Fibroblast of upper back skin (primary cell): ENCODE measurements at places on chromosomes 16 and 17.

DNA sequence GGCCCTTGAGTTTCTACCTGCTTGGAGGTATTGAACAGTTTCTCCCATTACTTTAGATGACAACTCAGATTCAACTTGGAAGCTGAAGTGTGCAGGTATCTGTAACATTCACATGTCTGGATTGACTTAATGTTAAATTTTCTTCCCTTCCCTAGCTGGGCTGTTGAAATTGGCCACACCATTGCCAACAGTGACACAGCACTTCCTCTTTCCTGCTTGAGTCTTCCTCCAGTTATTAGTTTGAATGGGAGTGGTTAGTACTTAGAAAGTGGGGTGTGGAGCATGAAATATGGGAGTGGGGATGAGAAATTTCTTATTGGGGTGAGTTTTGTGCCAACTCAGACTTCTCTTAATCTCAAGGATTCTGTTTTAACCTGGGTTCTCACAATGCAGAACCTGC, 454.9 kb downstream of the KCNJ2 start:
- no peak for DNase-seq

DNA sequence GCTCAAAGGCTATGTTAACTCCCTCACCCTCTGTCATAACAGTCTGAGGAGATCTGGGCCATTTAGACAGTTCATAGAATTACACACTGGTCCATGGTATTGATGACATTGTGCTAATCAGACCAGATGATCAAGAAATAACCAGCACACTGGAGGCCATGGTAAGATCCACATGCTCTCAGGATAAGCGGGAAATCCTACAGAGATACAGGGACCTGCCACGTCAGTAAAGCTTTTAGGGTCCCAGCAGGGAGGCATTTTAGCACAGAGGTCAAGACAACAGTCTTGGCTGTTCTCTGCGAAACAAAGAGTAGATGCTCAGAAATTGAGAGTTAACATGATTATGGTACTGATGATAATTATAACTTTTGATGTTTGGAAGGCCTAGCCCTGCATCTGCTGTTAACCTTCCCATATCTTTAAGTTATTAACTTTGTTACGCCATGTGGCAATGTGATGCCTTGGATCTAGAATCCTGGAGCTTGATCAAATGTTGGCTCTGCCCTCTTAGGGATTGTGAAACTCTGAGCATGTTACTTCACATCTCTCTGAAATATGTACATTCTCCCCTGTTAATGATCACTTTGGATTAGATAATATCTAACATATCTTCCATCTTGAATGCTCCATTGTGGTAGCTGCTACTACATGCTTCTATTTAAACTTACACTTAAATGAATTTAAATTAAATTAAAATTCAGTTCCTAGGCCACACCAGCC, 172.0 kb upstream of the SOX9 start:
- DNase-seq: no peak

DNA sequence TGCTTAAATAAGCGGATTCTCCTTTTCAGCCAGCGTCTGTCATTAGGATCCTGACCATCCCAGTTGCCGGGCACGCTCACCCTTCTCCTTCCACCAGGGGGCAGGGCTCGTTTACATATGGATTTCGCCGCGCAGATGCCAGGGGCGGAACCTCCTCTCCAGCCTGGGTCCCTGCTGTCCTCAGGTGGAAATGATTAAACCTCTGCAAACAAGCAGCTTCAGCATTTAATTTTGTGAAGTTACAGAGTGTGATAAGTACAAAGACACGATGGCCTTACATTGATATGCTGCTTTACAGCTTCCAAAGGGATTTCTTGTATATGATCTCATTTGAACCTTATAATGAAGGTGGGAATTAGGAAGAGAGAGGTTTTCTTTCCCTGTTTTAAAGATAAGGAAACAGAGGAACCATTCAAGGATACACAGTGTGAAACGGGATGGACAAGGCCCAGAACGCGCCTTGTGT, 3.9 kb upstream of the KRT28 start:
- DNase-seq: peak; percentile 66

DNA sequence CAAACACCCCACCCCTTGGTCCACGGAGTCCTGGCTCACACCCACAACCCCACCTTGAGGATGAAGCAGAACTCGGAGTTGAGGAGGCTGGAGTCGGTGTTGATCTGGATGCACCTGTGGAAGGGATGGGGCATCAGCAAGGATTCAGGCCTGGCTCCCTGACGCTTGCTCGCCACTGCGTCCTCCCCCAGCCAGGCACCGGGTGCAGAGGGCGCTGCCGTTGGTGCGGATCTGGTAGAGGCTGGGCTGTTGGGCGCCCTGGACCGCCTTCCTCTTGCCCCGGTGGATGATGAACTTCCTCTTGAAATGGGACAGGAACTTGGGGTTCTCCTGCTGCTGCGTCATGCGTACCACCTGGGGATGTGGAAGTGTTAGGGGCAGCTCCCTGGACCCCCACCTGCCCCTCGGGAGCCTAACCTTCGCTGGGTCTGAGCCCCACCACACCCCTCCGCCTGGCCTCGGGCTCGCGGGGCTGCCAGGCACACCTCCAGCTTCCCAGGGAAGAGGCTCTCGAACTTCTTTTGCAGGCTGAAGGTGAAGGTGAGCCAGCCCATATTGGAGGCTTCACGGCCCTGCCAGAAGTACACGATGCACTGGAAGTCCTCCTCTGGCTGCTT, 12.3 kb downstream of the FLII start:
- DNase-seq: no peak

GRCh38 chr16:71431176-71431575, 10.7 kb downstream of the TLE7 start:
- no peak for DNase-seq

DNA sequence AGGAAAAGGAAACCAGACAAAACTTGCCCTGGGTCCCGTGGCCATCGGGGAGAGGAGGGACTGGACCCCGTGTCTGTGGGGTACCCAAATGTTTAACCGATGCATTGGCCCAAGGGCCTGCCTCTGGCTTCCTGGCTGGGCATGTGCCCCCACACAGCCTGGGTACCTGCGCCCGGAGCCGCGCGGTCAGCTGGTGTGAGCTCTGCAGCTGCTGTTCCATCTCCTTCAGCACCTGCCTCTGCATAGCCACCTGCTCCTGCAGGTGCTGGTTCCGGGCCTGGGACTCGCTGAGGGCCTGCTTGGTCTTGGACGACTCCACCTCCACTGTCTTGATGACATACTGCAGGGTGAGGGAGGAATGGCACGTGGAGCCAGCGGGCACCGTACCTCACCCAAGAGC, 31.9 kb downstream of the KIFC3 start:
- DNase-seq: no peak

- DNase-seq: peak; percentile 59
These were observed 1576.8 kb downstream of the CDH8 start for GRCh38 chr16:60459463-60459862.

DNA sequence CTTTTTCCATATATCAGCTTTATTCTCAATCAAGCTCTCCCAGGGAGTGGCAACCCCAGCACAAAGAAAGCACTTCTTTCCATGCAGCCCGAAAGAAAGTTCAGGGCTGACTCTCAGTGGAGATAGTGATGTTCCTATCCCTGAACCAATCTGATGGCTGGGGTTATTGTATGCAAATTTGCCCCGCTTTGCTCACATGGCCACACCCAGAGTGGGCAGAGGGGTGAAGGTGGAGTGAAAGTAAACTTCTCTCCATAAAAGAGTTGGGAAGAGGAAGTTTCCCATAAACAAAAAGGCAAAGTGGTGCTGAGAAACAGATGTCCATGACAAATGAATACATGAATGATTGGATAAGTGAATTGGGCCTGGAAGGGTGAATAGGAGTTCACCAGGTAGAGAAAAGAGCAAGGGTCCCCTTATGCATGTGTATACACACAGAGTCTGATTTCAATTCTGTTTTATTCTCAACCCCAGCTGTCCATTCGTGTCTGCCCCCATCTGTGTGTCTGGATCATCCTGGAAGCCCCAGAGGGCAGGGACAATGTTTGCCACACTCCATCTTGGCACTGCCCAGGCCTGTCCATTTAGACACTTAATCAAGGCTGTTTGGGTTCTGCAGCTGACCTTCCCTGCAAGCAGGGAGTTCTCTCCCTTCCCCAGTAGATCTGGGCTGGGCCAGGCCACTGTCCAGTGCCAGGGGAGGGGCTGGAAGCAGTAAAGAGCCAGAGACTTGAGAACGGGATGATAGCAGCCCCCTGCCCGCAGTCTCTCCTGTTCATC, 14.1 kb upstream of the NGFR start:
- DNase-seq: no peak

DNA sequence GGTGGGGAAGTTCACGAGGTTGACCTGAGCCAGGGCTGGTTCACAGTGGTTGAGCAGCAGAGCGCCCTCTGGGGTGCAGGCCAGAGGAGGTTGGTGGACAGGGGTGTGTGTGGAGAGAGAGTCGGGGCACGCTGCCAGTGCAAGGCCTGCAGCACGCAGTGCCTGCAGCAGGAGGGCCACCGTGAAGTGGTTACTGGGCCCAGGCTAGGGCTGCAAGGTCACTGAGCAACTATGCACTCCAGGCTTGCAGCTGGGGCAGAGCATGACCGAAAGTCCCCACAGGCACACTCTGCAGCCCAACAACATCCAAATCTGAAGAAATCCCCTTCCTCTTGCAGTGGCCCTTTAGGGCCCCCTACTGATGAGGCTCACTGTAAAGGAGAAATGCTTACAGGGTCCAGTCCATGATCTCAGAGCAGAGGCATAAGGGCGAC, 89.1 kb upstream of the NOL11 start:
- DNase-seq: no peak

- DNase-seq: peak; percentile 62
These were observed 29.0 kb downstream of the PIMREG start for GRCh38 chr17:6473128-6473767.

DNA sequence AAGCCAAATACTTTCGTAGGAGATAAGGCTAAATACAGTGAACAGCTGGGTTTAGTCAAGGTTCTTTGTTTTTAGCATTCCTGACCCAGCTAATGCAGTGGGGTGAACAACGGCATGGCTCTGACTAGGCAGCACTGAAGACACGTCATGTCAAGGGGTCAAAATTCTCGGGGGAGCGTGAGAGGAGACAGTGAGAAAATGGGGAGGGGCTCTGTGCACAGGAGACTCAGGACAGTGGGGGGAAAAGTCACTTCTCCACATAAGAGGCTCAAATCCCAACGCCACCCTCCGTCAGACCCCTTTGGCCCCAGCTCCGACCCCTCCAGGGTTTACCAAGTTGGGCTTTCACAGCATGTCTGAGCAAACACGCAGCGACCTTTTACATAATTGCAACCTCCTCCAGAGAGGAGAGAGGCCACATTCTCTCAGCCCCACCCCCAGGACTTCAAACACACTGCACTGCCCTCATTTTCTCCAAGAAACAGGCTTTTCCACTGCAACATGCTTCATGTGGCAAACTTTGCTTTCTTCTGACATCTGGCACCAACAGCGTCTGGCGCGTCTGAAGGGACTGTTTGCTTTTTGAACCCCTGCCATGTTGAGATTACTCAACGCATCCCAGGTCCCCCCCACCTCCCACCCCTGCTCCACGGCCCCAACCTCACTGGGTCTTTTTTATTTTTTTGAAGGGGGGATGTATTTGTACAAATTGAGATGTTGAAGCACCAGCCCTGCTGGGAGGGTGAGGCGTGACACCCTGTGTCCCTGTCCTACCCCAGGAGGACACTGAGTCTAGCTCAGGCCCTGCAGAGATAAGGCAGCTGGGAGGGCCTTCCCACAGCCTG, 30.0 kb downstream of the AXIN2 start:
- DNase-seq: peak; percentile 84

- DNase-seq: peak; percentile 66
These were observed 235.8 kb downstream of the MAP2K4 start for GRCh38 chr17:12256380-12256995.

DNA sequence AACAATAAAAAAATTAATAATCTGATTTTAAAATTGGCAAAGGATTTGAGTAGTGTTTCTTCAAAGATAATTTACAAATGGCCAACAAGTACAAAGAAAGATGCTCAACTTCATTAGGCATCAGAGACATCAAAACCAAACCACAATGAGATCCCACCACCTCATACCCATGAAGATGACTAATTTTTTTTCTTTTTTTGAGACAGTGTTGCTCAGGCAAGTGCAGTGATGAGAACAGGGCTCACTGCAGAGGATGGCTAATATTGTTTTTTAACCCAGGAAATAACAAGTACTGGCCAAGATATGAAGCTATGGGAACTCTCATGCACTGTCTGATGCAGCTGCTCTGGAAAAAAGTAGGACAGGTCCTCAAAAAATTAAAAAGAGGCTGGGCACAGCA, 14.9 kb downstream of the WDR45B start:
- DNase-seq: no peak

- no peak for DNase-seq
These were observed 41.1 kb upstream of the SOX9 start for GRCh38 chr17:72079700-72080099.

DNA sequence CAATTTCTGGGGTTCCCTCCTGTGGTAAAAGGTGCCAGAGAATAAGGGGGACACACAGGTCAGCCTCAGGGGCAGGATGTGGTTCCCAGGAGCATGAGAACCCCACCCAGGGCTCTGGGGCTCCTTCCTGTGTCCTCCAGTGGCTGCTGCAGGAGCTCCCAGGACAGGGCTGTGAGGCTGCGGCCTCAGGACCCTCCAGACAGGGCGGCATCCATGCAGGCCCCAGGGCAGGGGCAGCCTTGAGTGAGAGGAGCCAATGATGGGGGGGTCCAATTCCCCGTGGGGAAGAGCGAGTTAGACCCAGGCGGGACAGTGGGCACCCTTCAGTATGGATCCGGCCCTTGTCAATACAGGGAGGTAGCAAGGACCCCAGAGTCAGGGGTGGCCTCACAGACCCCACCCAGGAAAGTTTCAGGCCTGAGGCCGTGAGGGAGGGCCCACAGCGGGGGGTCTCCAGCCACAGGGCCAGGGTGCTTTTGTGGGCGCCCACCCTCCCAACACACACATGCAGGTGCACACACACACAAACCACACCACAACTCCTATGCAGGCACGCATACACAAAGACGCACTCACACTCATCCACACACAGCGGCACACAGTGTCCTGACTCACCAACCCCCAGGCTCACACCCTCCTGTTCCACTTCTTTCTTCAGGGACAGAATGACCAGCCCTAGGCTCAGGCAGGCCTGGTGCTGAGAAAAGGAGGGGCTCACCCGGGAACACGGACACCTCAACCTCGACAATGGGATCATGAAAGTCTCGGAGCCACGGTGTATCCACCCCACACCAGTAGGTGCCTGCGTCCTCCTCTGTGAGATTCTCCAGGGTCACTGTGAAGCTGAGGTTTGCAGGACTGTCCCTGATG, 1.8 kb downstream of the CD300C start:
- DNase-seq: no peak

DNA sequence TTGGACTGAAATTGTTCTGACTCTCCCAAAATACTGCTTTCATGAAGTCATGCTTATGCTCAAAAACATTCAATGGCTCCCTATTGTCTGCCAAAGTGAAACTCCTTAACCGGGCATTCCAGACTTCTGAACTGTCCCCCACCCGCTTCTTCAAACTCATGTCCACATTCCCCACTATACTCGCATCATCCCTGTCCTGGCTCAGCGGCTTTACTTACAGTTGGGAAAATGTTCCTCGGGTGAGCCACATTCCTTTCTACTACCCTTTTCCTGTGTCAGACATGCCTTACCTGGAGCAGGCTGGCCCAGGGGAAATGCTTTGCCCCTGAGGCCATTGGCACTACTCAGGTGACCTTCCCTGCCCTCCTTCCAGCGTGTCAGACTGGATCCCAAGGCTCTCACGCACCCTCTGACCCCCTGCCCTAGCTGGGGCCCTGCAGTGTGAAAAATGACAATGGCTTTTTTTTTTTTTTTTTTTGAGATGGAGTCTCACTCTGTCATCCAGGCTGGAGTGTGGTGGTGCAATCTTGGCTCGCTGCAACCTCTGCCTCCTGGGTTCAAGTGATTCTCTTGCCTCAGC, 5.3 kb downstream of the CYGB start:
- DNase-seq: no peak
